COLO829 (cell line): ENCODE measurements at places on chromosomes 11 and 22.

- no peak for DNase-seq
These were observed 3.0 kb downstream of the CYP2D6 start for GRCh38 chr22:42127606-42128005.

DNA sequence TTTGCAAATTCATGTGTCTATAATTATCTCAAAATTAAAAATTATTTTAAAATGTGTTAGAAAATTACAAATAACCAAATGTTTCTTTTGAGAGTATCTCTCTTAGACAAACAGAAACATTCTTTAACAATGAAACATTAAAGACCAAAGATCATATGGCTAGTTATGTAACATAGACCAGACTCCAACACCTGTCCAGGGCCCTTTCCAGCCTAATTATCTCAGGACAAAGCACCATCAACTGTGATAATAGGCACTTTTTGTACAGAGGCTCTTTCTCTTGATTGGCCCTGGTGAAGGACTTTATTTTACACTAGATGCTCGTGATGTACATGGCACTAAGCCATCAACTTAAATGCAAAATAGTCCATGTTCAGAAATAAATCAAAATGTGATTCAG is 5.0 kb upstream of the PLEKHA7 start:
- DNase-seq, result no peak

GRCh38 chr11:824942-825341 is 2.8 kb upstream of the CRACR2B start:
- DNase-seq, result no peak

DNA sequence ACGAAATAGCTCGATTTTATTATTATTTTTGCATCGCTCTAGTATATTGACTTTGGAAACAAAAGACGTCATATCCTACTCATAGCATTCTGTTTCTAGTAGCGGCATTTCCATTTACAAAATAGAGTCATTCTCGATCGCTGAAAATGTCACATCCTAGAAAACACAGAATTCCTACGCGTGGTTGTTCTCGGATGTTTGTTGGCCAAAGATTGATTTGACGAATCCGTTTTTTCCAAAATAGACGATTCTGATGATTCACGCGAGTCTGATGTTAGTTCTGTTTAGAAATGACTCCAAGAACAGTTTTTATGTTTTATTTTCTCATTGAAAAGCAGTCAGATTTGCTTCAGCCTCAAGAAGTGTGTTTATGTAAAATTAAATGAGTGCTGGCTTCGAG is 47.6 kb downstream of the SMIM38 start:
- no peak for DNase-seq

- peak; percentile 99 for DNase-seq
These were observed 749 bp upstream of the BEST1 start for GRCh38 chr11:61949169-61950034.

DNA sequence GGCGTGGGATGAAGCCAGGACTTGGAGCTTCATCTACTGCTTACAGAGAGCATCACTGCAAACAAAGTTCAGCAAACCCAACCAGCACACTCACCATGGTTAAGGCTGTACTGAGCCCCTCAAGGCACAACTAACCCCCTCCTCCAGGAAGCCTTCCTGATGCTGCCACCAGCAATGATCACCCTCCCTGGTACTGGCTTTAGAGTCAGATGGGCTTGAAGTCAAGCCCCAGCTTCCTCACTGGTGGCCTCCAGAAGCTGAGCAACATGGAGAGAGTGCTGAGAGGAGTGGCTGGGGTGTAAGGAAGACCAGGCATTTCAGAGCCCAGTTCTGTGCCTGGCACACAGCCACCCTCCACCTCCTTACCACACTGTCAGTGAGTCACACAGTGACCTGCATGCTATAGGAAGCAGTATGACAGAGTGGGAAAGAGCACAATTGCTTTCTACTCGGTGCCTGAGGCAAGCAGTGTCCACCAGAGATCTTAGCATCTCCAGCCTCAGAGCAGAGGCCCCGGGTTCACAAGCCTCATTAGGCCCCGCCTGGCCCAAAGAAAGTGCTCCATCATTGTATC is 24.7 kb upstream of the BAIAP2L2 start:
- DNase-seq, result peak; percentile 84

DNA sequence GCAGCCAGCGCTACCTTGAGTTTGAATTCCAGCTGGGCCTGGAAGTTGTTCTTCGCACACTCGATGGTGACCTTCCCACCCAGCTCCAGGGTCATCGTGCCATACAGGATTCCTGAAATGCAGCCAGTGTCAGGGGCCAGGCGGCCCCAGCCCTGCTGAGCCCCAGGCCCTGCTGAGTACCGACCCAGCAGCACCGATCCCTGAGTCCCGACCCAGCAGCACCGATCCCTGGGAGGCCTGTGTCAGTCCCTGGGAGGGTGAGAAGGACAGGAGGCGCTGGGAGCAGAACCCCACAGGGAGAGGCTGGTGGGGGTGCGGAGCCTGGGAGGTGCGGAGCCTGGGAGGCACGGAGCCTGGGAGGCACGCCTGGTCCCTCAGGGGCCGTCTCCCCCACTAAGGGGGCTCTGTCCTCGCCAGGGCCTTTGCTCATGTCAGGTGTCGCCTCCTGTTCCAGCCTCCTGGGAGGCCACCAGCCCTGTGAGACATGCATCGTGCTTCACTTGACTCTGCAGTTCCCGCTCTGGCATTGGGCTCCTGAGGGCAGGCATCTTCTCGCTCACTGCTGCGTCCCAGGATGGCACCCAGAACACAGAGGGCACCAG is 37.1 kb upstream of the CARS1 start:
- DNase-seq, result no peak

GRCh38 chr11:93537767-93538261 is 5.4 kb downstream of the SMCO4 start:
- no peak for DNase-seq

GRCh38 chr11:4704790-4705334 is 278 bp downstream of the MMP26 start:
- DNase-seq, result no peak
